Left ventricle myocardium superior (tissue), 1 donor: ENCODE measurements at places on chromosomes 6 and 20. TPM values are rescaled to one million over a fixed set of nuclear protein-coding genes. Genes with fewer than 3 reads are reported as not detected.

DNA sequence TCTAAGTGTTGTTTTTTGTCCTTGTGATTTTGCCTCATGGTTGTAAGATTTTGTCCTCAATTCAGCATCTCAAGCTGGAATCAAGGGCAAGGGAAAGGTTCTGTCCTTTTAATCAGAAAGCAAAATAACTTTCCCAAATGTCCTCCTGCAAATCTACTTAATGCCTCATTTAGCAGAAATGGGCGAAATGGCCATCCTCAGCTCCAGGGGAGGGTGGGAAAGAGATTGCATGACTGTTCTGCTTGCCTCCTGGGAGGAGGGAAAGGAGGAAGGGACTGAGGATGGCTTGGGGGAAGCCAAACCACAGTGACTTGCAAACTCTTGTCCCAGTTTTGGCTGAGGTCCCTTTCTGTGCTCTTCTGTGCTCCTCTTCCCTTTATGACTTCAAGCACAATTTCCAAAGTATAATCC is 43.4 kb downstream of the TNFAIP3 start:
- DNase-seq, result no peak

DNA sequence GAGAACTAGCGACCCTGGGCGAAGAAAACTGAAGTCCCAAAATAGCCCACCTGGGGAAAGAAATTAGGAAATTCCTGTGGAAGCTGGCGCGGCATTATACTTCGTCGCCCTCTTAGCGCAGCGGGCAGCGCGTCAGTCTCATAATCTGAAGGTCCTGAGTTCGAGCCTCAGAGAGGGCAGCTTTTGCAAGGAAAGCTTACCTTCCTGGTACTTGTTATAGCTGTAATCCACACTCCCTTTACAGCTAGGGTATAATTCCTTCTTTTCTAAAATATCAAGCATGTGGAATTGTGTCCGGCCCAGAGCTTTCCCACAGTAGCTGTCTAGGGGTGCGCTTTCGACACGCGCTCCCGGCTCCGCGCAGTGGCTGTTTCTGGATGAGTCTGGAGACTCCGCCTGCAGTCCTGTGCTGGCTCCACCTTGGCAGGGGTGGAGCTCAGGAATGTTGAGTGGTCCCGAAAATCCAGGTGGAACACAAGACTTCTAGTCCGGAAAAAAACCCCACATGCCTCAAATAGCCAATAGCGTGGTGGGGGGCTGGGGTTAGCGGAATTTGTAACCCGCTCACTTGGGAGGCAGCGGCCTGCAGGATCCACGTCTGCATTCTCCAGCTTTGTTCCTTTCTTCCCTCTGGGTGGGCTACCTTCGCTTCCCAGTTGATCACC is 83.7 kb upstream of the ZNF322 start:
- DNase-seq, result no peak

Gene HFE
- 4.5 TPM for total RNA-seq

Gene ZSCAN23
- 1.2 TPM for total RNA-seq
